ENCODE measurements at places on chromosomes 4 and X.

DNA sequence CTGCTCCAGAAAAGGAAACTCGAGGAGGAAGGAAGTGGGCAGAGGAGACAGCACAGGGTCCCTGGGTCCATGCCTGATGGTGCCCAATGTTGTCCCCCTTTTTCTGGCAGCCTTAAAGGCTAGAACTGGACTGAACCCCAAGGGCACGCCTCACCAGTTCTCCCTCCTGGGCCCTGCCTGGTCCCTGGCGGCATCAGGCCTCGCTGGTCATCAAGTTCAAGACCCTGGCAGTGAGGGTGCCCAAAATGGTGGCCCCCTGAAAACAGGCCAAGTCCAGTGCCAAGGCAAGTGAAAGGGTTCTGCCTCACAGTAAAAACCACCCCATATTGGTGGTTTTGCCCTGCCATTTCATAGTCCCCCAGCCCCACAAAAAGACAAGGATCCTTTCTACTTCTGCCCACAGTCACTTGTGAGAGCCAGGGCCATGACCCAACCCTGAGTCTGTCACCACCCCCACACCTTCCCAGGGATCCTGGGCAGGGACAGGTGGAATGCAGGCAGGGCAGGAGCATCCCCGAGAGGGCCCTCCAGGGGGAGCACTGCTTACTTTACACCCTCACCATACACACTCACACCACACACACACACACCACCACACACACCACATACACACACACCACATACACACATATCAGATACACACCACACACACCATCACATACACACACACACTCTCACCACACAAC is 107.6 kb downstream of the DCTD start:
- no peak for DNase-seq

- DNase-seq: no peak
These were observed 3.6 kb downstream of the ZXDB start for GRCh38 chrX:57595381-57595811.

DNA sequence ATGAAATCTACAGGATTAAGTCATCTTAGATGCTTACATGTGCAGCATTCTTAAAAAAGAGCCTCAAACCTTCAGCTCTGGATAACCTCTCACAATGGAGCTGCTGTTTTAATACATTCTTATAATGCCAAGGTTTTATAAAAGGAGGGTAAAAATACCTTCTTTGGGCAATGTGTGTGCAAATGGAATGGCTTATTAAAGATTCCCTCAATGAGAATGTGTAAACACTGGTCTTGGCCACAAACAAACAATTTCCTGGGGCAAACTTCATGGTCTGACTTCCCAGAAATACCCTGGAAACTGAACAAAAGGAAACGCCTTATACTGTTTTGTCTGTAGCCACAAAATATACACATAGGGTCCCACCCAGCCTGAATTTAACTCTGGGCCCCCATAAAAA is 148.6 kb upstream of the INTU start:
- DNase-seq: no peak

DNA sequence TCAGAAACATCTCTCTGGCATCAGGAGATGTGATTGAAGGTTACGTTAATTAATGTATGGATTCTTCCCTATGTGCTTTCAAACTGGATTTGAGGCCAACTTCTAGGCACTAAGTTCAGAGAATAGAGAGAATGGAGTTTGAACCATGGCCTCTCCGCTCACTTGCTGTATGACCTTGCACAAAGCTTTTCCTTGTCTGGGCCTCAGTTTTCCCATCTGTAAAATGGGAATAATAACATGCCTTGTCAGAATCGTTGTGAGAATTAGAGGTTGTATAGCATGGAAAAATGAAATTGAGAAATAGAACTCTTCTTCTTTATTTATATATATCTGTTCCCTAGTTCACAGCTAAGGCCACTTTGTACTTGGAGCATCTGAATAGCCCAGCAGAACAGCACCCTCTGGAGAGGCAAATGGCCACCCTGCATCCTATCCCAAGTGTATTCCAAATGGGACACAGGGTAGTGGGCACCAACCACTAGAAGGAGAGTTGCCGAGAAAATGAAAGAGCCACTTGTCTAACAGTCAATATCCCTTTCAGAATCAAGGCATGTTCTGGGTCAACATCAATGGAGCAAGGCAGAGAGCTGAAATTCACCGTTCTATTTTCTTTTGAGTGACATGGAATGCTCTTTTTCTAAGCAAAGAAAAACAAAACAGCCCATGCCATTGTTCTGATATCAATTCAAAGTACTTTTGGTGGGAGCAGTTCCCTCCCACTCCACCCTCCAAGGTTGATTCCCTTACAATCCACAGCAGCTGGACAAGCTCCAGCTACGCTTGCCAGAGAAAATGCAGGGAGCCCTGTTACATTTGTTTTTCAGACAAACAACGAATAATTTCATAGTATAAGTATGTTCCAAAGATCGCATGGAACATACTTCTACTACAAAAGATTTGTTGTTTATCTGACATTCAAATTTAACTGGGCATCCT is 23.3 kb upstream of the MTM1 start:
- DNase-seq: no peak

GRCh38 chrX:129565046-129565650 is 25.1 kb downstream of the OCRL start:
- no peak for DNase-seq

DNA sequence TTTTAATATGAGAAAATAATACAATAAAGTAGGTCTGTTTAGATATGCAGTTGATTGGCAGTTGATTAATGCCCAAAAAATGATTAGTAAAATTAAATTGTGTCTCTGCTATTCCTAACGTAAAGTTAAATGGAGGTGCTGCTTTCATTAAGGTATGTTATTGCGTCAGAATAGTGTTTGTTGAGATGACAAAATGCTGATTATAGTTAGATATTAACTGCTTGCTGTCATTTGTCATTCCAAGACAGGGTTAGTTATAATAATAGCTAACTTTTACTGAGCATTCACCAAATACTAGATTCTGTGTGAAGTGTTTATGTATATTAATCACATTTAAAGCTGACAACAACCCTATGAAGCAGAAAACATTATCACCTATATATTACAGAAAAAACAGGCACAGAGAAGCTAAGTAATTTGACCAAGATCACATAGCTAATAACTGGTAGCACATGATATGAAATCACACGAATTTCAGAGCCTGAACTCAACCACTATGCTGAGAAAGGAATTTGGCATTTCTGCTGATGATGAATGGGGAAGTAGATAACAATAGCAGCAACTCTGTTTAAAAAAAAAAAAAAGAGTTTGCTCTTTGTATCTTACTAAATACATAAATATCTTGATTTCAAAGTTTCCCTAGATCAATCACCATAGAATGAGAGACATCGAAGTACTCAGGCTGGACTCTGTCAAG is 59.7 kb upstream of the WDR44 start:
- no peak for DNase-seq

DNA sequence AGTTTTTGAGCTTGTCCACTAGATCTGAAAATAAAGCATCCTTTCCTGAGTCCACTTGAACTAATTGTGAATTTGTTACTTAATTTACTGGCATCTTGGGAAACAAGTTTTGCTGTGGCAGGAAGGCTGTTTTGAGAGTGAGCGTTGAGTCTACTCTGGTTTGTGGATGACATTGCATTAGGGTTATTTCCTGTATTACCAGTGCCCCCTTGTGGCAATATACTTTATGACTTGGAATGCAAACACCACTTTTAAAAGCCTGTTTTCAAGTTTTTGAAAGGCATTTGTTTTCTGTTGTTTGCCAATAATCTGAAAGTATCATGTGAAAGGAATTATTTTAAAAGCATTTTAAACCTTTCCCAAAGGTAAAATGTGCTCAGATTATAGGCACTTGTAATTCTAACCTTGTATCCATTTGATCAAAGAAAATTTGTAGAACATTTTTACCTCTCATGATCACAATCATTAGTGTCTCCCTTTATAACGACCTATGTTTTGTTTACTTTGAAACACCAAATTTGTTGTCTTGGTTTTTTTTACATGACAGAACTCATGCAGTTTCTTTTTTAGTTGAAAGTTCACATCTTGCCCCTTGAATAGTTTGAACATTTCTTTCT is 18.0 kb upstream of the CYP2U1 start:
- no peak for DNase-seq

DNA sequence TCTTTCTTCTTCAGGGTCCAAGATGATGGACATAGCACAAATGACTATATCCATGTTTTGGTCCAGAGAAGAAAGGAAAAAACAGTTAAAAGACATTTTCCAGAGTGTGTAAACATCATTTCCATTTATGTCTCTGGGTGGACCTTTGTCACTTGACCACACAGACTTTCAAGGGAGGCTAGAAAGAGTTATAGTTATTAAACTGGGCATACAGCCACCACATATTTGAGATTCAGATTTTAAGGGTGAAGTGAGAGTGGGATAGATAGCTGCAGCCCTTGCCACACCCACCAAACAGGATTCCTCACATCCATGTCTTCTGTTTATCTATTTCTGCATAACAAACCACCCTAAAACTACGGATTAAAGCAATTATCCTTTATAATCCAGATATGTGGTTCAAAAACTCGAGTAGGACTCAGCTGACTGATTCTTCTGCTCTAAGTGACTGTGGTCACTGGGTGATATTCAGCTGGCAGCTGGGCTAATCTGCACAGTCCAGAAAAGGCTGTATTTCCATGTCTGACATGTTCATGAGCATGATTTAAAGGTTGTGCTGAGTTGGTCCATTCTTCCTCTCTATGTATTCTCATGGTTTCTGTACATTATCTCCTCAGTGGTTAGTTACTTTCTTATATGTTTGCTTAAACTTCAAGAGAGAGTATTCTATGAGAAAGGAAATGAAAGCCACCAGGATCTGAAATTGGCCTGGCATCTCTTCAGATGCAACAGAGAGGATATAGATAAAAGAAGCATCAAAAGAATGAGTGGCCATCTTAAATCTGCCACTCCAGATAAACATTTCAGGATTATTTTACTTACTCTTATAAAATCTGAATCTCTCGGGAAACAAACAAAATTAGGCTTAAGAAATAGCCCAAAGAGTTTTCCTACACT is 459.8 kb upstream of the CTSO start:
- no peak for DNase-seq

DNA sequence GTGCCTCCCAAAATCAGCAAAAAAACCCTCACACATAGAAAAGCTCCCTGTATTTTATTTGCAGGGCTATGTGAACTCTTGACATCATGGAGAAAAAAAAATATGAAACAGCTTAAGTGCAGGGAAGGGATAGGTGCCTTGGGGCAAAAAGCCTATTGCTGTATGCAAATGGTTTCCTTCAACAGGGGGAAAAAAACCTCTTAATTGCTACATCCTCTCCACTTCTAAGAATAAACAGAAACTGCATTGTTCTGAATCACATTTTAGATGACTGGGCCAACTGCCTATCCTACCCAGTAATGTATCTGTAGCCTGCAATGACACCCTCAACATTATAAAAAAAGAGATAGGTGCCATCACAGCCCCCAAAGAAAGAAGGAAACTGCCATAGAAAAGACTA is 229.4 kb upstream of the GALNTL6 start:
- DNase-seq: no peak

- no peak for DNase-seq
These were observed 186.3 kb upstream of the FTHL17 start for GRCh38 chrX:31258166-31258565.

GRCh38 chr4:159287767-159288166 is 184.9 kb downstream of the RAPGEF2 start:
- no peak for DNase-seq

- DNase-seq: no peak
These were observed 32.0 kb downstream of the CTBP1 start for GRCh38 chr4:1216869-1217294.

DNA sequence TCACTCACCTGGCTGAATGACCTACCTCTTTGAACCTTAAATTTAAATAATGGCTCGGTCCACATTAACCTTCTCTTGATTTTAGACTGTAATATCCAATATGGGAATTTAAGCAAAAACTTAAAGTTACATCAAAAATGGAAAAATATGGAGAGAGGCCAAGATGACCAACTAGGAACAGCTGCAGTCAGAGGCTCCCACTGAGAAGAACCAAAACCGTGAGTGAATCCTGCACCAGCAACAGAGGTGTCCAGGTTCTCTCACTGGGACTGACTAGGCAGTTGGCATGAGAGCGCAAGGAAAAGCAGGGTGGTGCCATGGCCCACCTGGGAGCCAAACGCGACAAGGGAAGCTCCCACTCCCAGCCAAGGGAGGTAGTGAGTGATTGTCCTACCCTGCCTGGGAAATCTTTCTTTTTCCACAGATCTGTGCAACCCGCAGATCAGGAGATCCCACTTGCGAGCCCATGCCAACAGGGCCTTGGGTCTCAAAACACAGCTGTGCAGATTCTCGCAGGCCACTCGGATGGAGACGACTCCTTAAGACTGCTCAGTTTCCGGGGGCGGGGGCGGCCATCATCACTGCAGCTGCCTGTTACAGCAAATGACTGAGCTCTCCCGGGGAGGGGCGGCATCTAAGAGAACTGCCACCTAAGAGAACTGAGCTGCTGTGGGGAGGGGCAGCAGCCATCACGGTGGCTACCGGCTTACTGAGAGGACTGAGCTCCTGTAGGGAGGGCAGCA is 343.4 kb downstream of the DMD start:
- DNase-seq: no peak

GRCh38 chr4:184196730-184197385 is 20.8 kb downstream of the ENPP6 start:
- DNase-seq: no peak

DNA sequence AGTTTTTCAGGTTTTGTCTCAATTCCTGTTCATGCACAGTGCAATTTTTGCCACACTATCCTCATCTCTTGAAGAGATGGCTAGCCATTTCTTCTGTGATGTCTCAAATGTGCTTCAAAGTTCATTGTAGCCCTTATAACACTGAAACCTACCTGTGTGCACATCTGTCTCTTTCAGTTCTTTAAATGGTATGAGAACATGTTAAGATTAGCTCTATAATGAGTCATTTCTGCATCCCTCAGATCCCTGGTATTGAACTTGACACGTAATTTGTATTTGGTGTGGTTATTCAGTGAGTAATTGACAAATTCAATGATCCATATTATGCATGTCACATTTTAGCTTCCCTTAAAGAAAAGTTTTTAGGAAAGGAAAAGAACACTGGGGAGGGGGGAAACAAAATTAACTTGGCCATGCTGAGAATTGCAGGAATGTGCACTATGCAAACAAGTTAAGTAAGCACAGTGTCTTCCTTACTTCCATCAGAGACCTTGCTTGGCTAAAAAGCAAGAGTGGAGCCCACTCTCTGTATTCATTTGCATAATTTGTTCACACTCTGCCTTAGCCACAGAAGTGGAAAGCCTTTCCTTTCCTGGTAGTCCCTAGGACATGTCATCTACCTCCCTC is 659.8 kb upstream of the MAGEB2 start:
- no peak for DNase-seq

DNA sequence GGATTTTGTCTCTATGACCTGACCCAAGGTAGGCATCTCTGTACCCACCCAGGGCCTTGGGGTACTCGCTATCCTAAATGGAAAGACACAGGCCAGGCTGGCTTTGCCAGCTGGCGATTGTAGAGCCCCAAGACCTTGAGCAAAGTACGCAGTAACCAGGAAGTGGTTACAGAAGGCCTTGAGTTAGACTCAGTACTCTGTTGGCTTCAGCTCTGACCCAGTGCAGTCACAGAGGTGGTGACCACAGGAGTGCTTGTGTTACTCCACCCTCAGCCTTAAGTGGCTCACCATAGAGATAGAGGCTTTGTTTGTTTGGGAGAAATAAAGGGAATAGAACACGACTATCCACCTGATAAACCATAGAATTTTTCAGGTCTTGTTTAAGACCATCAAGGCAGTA is 880.5 kb upstream of the POU3F4 start:
- no peak for DNase-seq
